ENCODE measurements at places on chromosomes 4 and X. TPM values are rescaled to one million over a fixed set of nuclear protein-coding genes. Genes with fewer than 3 reads are reported as not detected.
A peak's percentile ranks its signal among the peaks of the same experiment; 100 is the strongest.

- DNase-seq, result no peak
Observed at GRCh38 chr4:169159624-169160171, 111.1 kb downstream of the SH3RF1 start.

The USP26 gene
- polyA plus RNA-seq, result not detected

GRCh38 chr4:13169731-13170525, 314.2 kb downstream of the RAB28 start:
- DNase-seq, result no peak

The RASL11B gene
- polyA plus RNA-seq, result 0.07 TPM

The TBC1D9 gene
- 5.6 TPM for polyA plus RNA-seq

- DNase-seq, result no peak
Observed at GRCh38 chr4:15234116-15234855, 193.5 kb upstream of the C1QTNF7 start.

The PRDX4 gene
- 212 TPM for polyA plus RNA-seq

The RAB39B gene
- 0.59 TPM for polyA plus RNA-seq

The EFHC2 gene
- polyA plus RNA-seq, result 0.48 TPM

GRCh38 chr4:7255488-7255881, 63.1 kb downstream of the SORCS2 start:
- DNase-seq, result no peak

DNA sequence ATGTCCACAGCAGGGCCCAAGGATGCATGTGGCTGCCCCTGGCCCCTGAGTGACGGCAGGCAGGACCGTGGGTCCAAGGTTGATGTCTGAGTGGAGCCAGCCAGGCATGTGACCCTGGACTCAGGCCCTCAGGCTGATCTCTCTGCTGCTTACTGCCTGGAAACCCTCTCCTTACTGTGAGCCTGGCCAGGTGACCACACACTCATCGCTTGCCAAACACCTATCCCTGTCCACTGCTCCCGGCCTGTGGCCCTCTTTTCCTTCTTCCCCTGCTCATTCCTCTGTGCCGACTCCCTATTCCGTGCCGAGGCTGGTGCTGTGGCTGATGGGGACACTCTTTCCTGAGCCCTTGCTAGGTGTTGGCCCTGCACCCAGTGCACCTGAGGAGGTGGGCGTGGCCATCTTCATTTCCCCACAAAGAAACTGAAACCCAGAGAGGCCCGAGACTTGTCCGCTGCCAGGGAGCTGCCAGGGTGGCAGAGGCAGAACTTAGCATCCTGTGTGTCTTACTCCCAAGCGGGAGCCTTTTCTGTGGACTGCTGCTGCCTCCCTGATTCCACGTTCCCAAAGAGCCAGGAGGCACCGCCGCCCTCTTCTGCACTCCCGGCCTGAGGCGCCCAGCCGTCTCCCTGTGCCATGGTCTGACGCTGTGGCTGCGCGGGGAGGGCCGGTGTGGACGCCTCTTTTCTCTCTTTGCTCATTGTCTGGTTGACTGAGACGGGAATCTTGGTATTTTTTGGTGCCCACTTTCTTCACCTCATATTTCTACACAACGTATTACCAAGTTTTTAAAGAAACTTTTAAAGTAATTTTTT, 11.2 kb upstream of the RNF4 start:
- no peak for DNase-seq

GRCh38 chr4:62199291-62199810, 999.2 kb downstream of the ADGRL3 start:
- DNase-seq, result no peak

The TRIML1 gene
- not detected for polyA plus RNA-seq

DNA sequence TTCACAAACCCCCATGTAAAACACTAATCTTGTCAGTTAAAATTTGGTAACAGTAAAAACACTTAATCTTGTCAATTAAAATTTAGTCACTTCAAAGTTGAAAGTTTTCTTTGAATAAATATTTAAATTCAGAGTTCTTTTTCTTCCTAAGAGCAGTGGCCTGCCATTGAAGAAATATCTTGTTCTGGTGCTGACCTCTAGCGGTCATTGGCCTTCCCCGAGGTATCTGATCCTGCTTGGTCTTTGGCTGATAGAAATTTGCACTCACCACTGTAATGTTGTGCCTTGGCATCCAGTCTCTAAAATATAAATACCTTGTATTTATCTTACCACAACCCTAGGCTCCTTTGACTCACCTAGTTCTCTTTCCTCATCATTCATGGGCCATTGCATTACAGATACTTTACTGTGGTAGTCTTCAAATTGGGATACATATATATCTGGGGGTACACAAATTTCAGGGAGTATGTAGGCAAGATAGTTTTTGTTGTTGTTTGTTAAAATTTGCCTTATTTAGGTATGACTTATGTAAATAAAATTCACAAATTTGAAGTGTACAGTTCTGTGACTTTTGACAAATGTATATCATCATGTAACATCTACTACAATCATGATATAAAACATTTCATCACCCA, 6.7 kb upstream of the ART3 start:
- peak; percentile 52 for DNase-seq

DNA sequence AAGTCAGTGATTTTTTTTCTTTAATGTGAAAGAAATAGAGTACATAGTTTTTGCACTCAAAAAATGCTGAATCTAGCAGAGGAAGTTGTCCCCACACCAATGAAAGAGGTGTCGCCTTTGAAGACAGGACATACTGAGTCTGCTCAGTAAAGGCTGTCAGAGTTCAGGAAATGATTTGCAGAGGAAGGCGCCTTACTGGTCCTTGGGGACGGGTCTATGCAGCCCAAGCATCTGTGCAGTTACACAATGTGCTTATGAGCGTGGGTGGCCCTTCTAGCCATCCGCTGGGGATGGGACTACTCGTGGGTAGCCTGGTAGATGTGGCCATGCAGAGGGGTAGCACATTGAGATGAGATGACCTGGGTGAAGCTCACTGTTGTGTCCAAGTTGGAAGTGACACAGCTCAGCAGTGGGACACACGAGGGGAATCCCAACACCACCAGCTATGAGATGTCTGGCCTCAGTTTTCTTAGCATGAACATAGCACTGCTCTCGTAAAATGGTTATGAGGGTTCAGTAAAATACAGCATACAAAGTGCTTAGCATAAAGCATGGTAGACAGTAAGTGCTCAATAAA, 116.5 kb upstream of the RBPJ start:
- DNase-seq, result no peak

GRCh38 chr4:10013722-10014121, 7.6 kb downstream of the SLC2A9 start:
- no peak for DNase-seq

Measured in A549 (cell line).